ENCODE measurements at places on chromosomes 1 and 21.
A peak's percentile ranks its signal among the peaks of the same experiment; 100 is the strongest.

GRCh38 chr1:154775621-154776605 is 94.2 kb downstream of the KCNN3 start:
- DNase-seq: no peak

GRCh38 chr1:161736335-161736969 is 13.1 kb upstream of the DUSP12 start:
- DNase-seq: no peak

- DNase-seq: no peak
These were observed 127.4 kb upstream of the DEPDC1 start for GRCh38 chr1:68624233-68624632.

GRCh38 chr1:181134543-181135436 is 46.3 kb downstream of the IER5 start:
- peak; percentile 34 for DNase-seq

DNA sequence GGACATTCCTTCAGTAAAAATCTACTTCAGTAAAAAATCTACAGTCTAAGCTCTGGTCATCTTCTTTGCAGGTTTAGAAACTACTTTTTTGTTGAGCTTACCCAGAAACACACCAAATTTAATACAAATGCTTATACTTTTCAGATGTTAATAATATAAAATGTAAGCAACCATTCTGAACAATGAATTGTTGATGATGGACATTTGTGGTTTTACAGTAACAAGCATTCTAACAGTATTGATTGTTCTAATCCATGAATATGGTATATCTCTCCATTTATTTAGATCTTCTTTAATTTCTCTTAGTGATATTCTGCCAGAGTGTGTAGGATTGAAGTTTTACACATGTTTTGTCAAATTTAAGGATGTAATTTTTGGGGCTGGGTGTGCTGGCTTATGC is 27.0 kb upstream of the SRSF10 start:
- no peak for DNase-seq

- DNase-seq: no peak
These were observed 13.7 kb upstream of the TRIM62 start for GRCh38 chr1:33195556-33195955.

DNA sequence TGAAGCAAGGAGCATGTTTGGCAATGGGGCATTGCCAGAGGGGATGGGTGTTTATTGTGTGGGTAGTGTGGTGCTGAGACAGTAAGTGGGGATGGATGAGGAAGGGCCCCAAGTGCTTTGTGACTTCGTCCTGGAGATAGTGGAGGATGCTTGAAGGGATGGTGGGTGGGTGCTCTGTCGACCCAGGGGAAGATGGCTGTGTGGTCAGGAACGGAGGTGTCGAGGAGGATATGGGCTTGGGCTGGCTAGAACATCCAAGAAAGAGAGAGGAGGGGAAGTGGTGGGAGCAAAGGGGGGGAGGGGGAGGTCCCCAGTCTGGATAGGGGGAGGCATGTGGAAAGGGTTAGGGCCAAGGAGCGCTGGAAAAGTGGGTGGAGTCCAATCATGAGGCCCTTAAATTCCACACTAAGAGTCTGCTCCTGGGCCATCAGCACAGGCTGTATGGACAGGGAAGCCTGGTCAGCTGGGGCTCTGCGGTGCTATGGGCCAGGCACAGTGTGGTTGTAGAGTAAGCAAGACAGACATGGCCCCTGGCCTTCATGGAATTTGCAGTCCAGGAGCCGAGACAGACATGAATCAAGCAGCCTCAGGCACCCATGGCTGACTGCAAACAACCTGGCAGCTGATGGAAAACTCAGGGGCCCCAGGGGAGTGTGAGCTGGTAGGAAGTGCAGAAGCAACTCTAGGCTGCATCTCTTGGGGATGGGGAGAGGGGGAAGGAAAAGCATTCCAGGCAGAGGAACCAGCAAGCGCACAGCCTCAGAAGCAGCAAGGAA is 36.3 kb downstream of the EDN2 start:
- DNase-seq: no peak

DNA sequence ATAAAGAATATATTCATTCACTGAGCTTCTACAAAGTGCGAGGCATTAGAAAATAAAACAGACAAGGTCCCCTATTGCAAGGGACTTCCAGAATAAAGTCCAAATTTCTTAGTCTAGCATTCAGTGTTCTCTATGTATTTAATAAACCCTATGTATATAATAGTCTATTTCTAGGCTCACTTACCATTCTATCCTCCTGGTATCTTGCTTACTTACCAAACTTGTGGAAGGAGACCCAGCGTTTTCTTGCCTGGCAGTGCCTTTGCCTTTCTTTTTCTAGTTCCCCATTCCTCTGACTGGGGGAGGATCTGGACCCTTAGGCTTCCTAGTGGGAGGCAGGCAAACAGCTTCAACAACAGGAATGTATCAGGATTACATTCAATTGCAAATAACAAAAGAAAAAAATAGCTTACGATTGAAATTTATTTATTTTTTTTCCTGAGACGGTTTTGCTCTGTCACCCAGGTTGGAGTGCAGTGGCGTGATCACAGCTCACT is 690 bp upstream of the RNF19B start:
- no peak for DNase-seq

DNA sequence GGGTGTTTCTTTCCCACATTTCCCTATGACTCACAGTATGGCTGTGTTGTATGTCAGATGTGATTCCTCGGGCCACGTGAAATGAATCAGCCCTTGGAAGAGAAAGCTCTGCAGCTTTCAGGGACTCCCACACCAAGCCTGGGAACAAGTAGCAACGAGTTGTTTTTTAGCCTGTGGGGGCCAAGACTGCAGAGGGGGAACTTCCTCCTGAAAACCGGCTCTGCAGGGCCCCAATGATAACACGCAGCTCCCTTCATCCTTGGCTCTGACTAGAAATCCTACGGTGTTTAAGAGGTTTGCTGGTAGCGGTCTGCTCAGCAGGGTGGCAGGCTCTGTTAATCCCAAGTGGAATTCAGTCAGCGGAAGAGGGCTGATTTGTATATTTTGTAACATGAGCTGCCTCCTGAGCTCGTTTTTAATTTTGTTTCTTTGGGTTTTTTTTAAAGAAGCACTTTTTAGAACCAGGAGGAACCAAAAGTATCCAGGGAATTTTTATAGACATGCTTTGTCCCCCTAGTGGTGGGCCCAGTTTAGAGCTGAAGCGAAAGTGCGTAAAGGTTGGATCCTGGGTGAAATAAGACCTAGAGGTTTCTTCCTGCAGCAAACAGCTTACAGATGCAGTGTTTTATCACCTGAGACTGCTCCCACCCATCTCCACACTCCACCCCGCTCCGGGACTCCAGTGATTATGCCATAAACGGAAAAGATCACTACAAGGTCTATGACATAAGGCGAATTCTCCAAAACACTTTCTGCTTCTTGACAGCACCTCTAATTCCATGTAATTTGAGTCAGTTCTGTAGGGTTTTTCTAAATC is 48.8 kb downstream of the LAMC2 start:
- DNase-seq: no peak

DNA sequence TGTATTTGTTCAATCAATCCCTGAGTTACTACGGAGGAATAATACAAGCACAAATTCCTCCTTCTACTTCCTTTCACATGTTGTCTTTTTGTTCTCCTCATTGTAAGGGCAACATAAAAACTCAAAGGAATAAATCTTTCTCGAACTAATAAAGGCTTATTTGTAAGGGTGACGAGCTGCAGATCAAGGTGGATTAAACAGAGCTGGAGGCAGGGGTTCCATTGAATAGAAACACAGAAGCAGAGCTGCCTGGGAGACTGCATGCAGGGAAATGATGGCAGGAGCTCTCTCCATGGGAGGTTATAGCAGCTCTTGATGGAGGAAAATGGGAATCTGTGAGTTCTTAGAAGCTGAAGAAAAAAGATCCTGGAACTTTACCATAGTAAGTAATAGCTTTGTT is 160.2 kb downstream of the CYYR1 start:
- no peak for DNase-seq

DNA sequence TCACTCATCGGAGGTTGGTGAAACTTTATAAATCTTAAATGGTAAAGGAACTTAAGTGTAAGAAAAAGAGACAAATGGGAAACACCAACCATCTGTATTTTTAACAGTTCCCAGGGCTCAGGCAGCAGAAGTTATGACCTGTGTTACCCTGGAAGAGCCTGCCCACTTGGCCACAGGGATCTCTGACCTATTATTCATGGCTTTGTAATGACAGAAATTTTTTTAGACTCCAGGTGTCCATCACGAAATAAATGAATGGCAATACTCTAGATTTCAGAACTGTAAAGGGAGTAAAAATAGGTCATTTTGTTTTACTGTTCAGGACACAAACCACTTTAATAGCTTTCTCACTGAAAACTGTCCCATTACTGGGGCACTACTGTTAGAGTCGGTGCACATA is 389.8 kb downstream of the VAV3 start:
- DNase-seq: no peak

GRCh38 chr1:217079584-217079983 is 356.4 kb upstream of the ESRRG start:
- no peak for DNase-seq

- peak; percentile 67 for DNase-seq
These were observed 5.2 kb downstream of the ZDHHC18 start for GRCh38 chr1:26831546-26832248.

- no peak for DNase-seq
These were observed 1.1 kb downstream of the TNFRSF25 start for GRCh38 chr1:6464915-6465314.

- DNase-seq: no peak
These were observed 17.9 kb upstream of the APP start for GRCh38 chr21:26188422-26188821.

GRCh38 chr1:244057474-244058385 is 6.6 kb downstream of the ZBTB18 start:
- no peak for DNase-seq

- peak; percentile 46 for DNase-seq
These were observed 12.6 kb upstream of the OR6N2 start for GRCh38 chr1:158793604-158794003.

- no peak for DNase-seq
These were observed 26.2 kb upstream of the ZFP69B start for GRCh38 chr1:40423951-40424618.

DNA sequence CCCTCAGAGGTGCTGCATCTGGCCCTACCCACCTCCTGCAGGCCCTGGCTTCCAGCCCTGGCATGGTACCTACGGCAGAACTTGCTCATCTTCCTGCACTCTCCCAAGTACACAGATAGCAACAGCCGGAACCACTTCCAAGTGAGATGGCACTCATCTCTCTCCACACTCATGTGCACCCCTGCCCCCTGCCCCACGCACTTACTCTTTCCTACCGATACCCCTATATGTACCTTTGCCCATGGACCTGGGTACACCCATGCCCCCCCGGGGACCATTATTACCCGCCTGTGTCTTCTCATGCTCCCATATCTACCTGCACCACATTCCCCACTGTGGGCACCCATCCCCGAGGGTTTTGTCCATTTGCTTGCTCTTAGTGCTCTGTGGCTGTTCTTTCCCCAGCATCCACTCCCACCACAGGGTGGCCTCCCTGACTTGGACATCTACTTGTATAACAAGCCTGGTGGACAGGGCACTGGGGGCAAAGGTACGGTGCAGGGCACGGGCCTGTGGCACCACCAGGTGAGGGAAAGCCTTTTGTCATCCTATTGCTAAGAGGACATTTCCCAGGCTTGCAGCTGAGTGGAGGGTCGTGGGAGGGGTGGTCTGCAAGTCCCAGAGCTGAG is 14.7 kb downstream of the HYI start:
- no peak for DNase-seq

DNA sequence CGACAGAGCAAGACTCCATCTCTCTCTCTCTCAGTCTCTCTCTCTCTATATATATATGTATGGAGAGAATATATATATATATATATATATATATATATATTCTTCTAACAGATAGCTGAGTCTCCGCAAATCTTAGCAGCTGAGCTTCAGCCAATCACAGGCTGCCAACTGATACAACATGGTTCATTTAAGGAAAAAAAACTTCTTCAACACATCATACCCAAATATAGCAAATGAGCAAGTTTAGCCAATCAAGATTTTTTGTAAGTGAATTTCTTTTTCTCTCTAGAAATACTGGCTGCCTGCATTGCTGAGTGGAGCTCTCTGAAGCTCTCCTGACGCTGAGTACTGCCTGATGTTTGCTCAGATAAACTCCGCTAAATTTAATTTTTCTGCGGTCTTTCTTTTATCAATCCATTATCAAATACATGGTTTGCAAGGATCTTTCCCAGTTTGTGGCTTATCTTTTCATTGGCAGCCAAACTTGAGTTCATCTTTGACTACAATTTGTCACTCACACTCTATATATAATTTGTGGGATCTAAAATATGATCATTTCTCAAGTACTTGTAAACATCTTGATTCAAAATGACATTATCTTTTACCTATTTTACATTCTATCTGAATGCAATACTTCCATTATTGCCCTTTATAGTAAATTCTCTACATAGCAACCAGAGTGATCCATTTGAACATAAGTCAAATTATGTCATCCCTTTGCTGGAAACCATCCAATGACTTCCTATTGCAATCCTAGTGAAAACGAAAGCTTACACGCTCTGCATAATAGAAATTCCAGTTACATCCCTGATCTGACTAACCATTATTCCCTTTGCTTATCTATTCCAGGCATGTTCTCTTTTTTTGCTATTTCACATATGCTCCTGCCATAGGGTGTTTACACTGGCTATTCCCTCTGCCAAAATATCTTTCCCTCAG is 2131.7 kb downstream of the MRPL39 start:
- no peak for DNase-seq

DNA sequence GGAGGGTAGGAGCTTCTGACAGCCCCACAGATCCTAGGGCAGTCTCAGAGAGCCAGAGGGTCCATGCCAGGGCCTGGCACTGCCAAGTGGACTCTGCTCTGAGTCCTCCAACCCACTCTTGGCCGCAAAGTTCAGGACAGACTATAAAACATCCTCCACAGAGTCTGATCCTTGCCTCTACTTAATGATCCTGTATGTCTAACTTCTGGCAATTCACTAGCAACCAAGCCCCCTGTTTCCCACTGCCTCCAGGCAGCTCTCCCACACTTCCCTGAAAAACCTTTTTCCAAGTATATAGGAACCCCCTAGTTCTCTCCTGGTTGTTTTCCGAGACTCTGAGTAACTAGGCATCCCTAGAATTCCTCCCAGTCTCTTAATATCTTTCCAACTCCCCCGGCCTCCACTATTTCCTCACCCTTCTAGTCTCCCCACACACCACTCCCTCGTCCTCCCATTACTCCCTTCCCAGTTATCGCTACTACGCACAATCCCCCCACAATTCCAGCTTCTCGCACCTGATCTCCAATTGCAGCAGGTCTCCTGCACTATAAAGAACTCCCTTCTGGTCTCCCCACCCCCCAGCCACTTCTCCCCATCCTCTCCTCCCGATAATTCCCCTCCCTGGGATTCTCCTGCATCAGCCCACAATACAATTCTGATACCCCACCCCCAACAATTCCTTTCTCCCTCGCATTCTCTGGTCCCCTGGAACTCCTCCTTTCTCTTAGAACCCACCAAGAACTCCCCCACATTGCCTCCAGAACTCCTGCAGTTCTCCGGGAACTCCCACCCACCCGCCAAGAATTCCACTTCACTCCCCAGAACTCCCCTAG is 574 bp downstream of the IGSF9 start:
- DNase-seq: no peak

- no peak for DNase-seq
These were observed 15.1 kb upstream of the EDN2 start for GRCh38 chr1:41499591-41499990.

DNA sequence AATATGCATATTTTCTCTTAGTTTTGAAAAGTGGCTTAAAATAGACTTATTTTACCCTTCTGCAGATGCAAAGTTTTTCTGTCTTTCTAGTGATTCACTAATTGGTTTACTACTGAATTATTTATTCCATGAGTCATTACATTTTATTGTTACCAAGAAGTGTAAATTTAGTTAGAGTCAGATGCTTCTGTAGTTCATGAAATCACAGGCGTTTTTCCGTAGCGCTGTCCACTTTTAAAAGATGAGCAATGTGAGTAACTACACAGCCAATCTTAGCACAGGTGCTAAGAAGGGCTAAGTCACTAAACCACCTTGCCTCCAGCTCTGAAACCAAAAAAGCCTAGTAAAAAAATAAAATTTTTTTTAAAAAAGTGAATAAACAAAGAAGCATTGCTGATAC is 24.7 kb downstream of the RGS13 start:
- no peak for DNase-seq
